ENCODE measurements at places on chromosomes 13 and 19.

- DNase-seq: no peak
Measured at GRCh38 chr19:11361037-11361770, 6.0 kb downstream of the PLPPR2 start.

- no peak for DNase-seq
Measured at GRCh38 chr13:77521595-77522367, 13.7 kb upstream of the SCEL start.

- DNase-seq: no peak
Measured at GRCh38 chr13:24982333-24982999, 113.5 kb upstream of the PABPC3 start.

- DNase-seq: no peak
Measured at GRCh38 chr13:50645092-50645491, 198.4 kb downstream of the DLEU7 start.

Measured in sigmoid colon (tissue), 7 donors.